ENCODE measurements at places on chromosomes 16 and 17.

DNA sequence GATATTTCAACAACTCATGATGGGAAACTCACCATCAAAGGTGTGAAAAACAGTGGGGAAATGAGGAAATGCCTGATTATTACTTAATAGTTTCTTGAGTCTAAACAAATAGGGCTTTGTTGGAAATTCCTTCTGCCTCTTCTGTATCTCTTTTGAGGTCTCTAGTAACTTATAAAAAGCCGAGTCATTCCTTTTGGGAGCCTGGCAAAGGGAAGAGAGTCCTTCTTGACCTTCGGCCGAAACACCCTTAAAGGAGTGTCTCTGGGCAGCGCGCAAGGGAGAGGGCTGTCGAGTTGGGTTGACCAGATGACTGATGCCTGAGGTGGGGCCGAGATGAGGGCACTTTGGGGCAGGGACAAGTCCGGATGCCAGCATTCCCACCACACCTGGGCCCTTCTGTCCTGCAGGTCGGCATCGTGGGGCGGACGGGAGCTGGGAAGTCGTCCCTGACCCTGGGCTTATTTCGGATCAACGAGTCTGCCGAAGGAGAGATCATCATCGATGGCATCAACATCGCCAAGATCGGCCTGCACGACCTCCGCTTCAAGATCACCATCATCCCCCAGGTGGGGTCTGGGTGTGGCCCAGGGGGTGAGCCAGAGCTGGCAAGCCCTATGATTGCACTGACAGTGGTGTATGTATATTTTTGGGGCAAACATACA lies 89.2 kb downstream of the ABCC6 start:
- no peak for DNase-seq

GRCh38 chr16:75908331-75909117 lies 182.2 kb upstream of the CPHXL start:
- DNase-seq = no peak

DNA sequence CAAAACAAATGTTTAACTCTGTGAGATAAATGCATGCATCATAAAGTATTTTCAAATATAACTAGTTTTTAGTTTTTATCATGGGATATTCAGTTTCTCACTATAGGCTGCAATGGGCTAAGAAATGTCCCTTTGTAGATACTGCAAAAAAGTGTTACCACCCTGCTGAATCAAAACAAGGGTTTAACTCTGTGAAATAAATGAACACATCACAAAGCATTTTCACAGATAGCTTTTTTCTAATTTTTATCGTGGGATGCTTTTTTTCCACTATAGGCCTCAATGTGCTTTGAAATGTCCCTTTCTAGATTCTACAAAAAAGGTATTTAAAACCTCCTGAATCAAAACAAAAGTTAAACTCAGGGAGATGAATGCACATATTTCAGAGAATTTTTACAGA lies 541.1 kb downstream of the KCNJ18 start:
- DNase-seq = no peak

- DNase-seq = no peak
These were observed 272.3 kb downstream of the FOXL1 start for GRCh38 chr16:86850670-86851069.

GRCh38 chr16:85882181-85882810 lies 16.7 kb upstream of the IRF8 start:
- no peak for DNase-seq

GRCh38 chr16:23520500-23520899 lies 10.2 kb upstream of the GGA2 start:
- DNase-seq = no peak
